ENCODE measurements at places on chromosomes 11 and 22. TPM values are rescaled to one million over a fixed set of nuclear protein-coding genes. Genes with fewer than 3 reads are reported as not detected.

C11orf97 gene
- not detected for total RNA-seq

CFAP68 gene
- 26.1 TPM for total RNA-seq

SLC5A4 gene
- not detected for total RNA-seq

CRACR2B gene
- total RNA-seq, result 31.0 TPM

CNGA4 gene
- not detected for total RNA-seq

FZD4 gene
- 28.8 TPM for total RNA-seq

GRM5 gene
- total RNA-seq, result not detected

MAPK8IP2 gene
- 0.57 TPM for total RNA-seq

TTC12 gene
- total RNA-seq, result 7.7 TPM

SLC37A2 gene
- total RNA-seq, result 3.5 TPM

BLID gene
- total RNA-seq, result not detected

CXCR5 gene
- total RNA-seq, result not detected

DBX1 gene
- total RNA-seq, result not detected

CTSW gene
- 1.1 TPM for total RNA-seq

PRG3 gene
- not detected for total RNA-seq

NPAS4 gene
- total RNA-seq, result not detected

VPREB1 gene
- not detected for total RNA-seq

ANO3 gene
- total RNA-seq, result not detected

MIAT gene
- total RNA-seq, result 1.9 TPM

OR5D13 gene
- not detected for total RNA-seq

IGHMBP2 gene
- 14.7 TPM for total RNA-seq

MYOD1 gene
- total RNA-seq, result not detected

SEPTIN3 gene
- total RNA-seq, result 0.22 TPM

CALCA gene
- not detected for total RNA-seq

TMEM109 gene
- total RNA-seq, result 97.0 TPM

HBG2 gene
- total RNA-seq, result not detected

MS4A15 gene
- not detected for total RNA-seq

SLN gene
- total RNA-seq, result 5.7 TPM

SLC22A6 gene
- not detected for total RNA-seq

PHOX2A gene
- not detected for total RNA-seq

SLC7A4 gene
- total RNA-seq, result 0.30 TPM

HEPHL1 gene
- total RNA-seq, result not detected

GSTT2 gene
- 0.42 TPM for total RNA-seq

FREY1 gene
- total RNA-seq, result 0.52 TPM

FDXACB1 gene
- total RNA-seq, result 1.3 TPM

ACTN3 gene
- not detected for total RNA-seq

CENPM gene
- total RNA-seq, result 0.52 TPM

OVOL1 gene
- not detected for total RNA-seq

A4GALT gene
- total RNA-seq, result 81.7 TPM

FGF3 gene
- total RNA-seq, result not detected

CD81 gene
- 653 TPM for total RNA-seq

NCR3LG1 gene
- total RNA-seq, result 0.55 TPM

THRSP gene
- total RNA-seq, result 1.1 TPM

C1QTNF4 gene
- not detected for total RNA-seq

OR51I1 gene
- not detected for total RNA-seq

SLC25A17 gene
- 3.3 TPM for total RNA-seq

HTR3B gene
- total RNA-seq, result not detected

CD6 gene
- total RNA-seq, result 0.20 TPM

GAL3ST1 gene
- total RNA-seq, result 0.57 TPM

MAML2 gene
- total RNA-seq, result 4.1 TPM

Measured in left ventricle myocardium superior (tissue), 1 donor.